Kidney glomerular epithelial cell (primary cell): ENCODE measurements at places on chromosomes 2 and 18.

GRCh38 chr2:68753318-68753717 lies 18.7 kb downstream of the ARHGAP25 start:
- DNase-seq, result no peak

DNA sequence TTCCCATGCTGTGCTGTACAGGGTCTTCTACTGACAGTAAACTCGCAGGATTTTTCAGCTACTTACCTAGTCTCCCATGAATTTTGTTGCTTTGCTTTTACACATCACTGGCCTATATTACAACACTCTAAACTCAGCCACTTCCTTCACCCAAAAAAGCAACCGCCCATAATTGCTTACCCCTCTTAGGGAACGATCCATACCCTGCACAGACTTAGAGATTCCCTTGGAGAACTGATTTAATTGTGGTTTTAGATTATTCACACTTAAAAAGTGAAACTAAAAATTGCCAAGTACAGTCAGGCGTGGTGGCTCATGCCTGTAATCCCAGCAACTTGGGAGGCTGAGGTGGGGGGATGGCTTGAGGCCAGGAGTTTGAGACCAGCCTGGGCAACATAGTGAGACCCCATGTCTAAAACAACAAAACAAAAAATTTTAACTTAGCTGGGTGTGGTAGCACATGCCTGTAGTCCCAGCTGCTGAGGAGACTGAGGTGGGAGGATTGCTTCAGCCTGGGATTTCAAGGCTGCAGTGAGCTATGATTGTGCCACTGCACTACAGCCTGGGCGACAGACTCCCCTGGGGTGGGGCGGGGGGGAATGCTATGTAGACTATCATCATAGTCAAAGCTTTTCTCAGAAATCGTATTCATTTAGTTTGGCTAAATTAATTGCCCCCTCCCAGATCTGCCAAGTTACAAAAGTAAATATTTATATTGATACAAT lies 19.3 kb downstream of the MRPL30 start:
- no peak for DNase-seq

- DNase-seq, result no peak
Observed at GRCh38 chr2:31089645-31090044, 48.6 kb downstream of the GALNT14 start.

DNA sequence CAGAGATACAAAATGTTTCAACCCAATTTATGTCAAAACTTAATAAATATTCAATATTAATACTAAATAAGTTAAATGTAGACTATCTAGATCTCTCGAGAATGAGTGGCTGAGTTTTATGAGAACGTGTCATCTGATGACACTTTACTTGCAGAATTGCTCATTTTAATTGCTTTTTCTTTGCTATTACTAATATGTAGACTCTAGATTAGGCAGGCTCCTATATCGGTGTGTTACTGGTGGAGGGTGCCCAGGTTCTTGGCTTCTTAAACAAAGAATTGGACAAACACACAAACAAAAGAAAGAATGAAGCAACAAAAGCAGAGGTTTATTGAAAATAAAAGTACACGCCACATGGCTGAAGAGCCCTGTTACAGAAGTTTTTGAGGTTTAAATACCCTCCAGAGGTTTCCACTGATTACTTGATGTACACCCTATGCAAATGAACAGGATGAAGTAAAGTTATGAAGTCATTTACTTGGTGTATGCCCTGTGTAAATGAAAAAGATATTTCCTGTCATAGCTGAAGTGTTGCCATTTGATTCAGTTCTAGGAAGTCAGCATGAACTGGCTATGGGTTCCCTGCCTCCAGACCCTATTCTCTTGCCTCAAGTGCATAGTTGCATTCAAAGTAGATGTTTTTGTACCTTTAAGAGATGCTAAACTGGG lies 122.9 kb upstream of the ITGA4 start:
- no peak for DNase-seq

GRCh38 chr2:174673440-174673839 lies 75.8 kb upstream of the WIPF1 start:
- no peak for DNase-seq
